GM13977 (cell line): ENCODE measurements at places on chromosomes 2 and 18.

- DNase-seq, result no peak
These were observed 15.2 kb downstream of the SP100 start for GRCh38 chr2:230430957-230431910.

- DNase-seq, result no peak
These were observed 110.9 kb upstream of the PKDCC start for GRCh38 chr2:41936771-41937463.

GRCh38 chr2:3500326-3500899, 18.9 kb downstream of the ADI1 start:
- no peak for DNase-seq

- no peak for DNase-seq
These were observed 205.1 kb upstream of the FAM98A start for GRCh38 chr2:33804155-33804554.
